ENCODE measurements at places on chromosomes 5 and 9.

DNA sequence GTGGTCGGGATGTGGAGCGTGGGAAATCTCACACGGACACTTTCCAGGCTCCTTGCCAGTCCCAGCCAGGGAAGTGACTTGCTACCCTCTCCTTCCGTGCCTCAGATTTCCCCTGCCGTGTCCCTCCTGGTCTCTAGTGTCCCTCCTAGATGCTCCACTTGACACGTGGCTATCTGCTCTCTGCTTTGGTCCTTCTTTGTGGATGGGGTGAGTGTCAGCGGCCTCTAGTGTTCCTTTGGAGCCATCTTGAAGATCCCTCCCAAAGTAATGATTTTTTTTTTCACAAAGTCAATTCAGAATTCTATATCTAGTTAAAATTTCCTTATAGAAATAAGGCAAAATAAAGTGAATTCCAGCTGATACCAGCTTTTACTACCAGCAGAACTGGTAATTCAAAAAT is 117.7 kb downstream of the MRPL36 start:
- no peak for DNase-seq

- no peak for DNase-seq
Measured at GRCh38 chr9:7394002-7394774, 405.4 kb downstream of the DMAC1 start.

DNA sequence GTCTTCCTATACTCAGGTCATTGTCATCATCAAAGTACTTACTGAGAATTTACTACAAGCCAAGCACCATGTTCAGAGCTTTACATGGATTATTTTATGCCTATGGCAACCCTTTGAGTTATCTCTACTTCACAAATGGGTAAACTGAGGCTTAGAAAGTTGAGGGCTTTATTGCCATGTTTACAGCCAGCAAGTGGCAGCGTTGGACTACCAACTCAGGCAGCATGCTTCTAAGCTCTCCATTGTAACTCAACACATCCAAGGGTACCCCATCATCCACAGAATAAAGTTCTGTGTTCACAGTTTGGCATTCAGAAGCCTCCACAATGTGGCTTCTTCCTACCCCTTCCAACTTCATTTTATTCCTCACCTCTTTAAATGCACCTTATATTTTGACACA is 422.6 kb upstream of the GRIA1 start:
- DNase-seq = no peak

GRCh38 chr5:95081500-95081960 is 203.4 kb downstream of the MCTP1 start:
- DNase-seq = no peak

DNA sequence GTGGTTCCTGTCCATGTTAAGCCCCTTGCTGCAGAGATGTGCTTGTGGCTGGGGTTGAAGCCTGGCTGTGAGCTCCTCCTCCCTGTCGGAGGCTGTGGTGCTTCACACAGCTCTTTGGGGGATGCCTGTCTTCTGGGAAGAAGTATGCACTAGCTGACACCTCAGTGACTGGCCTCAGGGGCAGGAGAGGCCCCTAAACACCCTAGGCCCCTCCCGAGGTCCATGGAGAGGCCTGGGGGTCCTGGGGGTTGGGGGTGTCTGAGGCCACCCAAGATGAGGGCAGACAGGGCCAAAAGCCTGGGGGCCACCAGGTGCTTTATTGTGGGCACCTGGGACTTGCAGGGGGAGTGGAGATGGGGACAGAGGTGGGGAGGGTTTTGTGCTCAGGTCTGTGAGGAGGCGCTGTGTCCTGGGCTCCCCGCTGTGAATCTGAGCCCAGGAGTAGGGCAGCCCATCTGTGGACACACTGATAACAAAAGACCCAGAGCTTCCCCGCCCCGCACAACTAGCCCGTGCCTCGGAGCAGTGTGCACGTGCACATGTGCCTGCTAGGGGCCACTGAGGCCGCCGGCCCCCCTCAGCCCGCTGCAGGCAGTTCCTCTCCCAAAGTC is 92.0 kb downstream of the PHF2 start:
- no peak for DNase-seq

DNA sequence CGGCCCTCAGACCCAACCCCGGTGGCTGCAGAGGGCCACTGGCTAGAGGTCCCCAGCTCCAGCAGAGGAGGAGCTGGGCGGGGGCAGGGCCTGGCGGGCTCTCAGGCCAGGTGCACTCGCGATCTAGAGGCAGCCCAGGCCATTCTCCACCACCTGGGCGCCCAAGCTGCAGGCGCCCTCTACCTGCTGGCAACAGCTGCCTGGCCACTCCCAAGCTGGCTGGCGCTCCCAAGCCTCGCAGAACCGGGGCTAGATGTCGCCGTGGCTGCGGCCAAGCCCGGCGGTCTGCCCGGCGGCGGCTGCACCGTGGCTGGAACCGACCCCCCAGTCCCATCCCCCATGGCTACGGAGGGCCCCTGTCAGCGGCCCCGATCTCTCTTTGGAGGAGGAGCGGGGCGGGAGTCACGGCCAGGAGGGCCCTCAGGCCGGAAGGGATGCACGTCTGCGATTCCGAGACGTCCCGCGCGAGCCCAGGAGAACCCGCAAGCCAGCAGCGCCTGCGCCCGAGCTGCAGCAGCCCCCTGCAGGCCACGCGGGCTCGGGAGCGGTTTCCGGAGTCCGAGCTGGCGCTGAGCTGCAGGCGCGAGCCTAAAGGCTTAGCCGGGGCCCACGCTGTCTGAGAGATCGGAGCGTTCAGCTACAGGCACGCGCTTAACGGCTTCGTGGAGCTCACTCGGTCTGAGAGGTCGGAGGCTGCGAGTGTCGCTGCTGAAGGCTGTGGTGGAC is 44.3 kb upstream of the BICD2 start:
- peak; percentile 38 for DNase-seq

DNA sequence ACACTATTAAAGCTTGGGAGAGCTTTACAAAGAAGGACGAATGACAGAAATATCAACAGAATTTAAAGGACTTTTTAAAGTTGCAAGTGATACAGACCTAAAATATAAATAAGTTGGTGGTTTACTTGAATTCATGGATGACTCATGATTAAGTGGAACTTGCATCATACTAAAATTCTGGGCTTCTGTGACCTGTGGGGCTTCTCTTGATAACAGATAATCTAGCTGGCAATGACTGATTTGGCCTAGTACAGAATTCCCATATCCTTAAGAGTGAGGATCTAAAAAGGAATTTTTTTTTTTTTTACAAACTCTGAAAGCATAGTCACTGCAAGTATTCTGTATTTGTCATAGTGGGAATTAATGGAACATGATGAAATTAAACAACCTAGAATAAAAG is 543.7 kb upstream of the SGCD start:
- no peak for DNase-seq

Measured in activated CD8-positive, alpha-beta memory T cell treated with anti-CD3 and anti-CD28 coated beads for 48 hours (primary cell).